ENCODE measurements at places on chromosomes 4 and X. TPM values are rescaled to one million over a fixed set of nuclear protein-coding genes. Genes with fewer than 3 reads are reported as not detected.

Gene CRMP1
- 51.4 TPM for polyA plus RNA-seq

Gene NPY5R
- 4.7 TPM for polyA plus RNA-seq

Gene SMIM10
- 11.3 TPM for polyA plus RNA-seq

Gene NUDT6
- 16.8 TPM for polyA plus RNA-seq

Gene TFE3
- polyA plus RNA-seq: 32.8 TPM

Gene EPHA5
- polyA plus RNA-seq: 0.65 TPM

Gene GNRHR
- polyA plus RNA-seq: 0.39 TPM

- DNase-seq: no peak
These were observed 54.3 kb upstream of the MAGEB2 start for GRCh38 chrX:30161043-30161442.

- no peak for DNase-seq
These were observed 62.2 kb downstream of the EVC start for GRCh38 chr4:5773271-5773555.

DNA sequence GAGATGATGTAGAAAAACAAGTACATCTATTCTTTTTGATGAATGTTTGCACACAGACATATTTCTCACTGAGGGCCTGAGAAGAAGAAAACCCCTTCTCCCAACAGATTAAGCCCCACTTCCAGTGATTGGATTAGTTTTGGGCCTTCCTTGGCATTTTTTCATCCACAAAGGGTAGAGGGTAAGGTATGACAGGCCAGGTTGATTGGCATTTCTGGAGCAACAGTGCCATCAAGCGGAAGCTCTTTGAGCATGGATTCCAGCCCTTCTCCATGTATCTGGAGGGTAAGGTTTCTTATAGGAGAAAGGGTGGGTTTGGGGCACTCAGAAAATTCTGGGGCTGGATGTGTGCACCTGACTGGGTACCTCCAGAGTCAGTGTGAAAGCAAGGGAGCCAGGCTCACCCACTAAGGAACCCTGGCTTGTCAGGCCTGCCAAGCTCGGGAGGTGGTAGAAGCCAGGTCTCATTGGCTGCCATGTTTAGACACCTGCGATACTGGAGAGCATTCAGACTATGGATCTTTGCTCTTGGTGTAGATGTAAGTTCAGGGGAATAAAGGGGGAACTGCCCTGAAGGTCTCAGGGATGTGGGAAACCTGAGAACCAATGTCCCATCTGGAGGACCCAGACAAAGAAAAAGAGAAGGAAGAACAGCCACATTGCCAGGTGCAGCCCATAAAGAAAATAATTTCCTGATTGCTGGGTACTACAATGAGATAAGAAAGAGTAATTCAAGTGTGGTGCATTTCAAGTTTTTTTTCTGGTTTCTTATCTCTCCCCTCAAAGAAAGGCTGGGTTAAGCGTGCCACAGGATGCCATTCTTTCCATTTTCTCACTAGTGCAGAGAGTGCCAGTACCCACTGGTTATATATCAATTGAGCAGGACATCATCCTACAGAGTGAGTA is 222.3 kb upstream of the AGTR2 start:
- DNase-seq: no peak

DNA sequence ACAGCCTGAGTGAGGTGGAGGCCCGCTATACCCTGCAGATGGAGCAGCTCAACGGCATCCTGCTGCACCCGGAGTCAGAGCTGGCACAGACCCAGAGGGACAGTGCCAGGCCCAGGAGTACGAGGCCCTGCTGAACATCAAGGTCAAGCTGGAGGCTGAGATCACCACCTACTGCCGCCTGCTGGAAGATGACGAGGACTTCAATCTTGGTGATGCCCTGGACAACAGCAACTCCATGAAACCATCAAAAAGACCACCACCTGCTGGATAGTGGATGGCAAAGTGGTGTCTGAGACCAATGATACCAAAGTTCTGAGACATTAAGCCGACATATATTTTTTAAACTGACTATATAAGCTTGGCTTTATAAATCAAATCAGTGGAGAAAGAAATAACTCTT is 73.3 kb upstream of the HHIP start:
- DNase-seq: no peak

- DNase-seq: no peak
These were observed 2.0 kb downstream of the ADAMTS3 start for GRCh38 chr4:72567036-72567435.

GRCh38 chr4:158915683-158916241 is 146.9 kb downstream of the FNIP2 start:
- DNase-seq: no peak

- no peak for DNase-seq
These were observed 327.9 kb downstream of the MAPK10 start for GRCh38 chr4:86031927-86032326.

- no peak for DNase-seq
These were observed 117.4 kb downstream of the ATRX start for GRCh38 chrX:77668391-77669237.

DNA sequence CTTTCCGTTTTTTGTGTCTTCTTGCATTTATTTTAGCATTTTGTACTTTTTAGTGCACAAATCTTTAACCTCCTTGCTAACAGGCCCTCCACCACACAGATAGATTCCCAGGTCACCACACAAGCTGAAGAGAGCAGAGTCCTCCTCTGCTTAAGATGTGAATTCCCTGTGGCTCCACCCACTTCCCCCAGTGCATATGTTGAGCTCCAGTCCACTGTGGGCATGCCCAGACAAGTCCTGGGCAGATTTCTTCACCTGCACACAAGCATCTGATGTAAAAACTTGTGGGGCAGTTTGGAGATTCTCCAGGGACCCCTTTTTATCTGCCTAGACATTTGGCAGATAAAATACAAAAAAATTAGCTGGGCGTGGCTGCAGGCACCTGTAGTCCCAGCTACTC is 19.8 kb upstream of the PASD1 start:
- no peak for DNase-seq

DNA sequence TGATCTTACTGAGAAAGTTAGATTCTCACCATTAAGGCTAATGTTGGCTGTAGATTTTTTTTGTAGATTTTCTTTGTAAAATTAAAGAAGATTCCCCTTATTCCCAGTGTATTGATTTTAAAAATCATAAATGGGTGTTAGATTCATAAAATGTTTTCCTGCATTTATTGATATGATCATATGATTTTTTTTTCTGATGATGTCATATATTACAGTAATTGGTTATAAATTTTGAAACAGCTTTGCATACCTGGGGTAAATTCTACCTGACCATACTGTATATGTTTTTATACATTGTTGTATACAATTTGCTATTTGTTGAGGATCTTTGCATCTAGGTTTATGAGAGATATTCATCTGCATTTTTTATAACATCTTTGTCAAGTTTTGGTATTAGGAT is 880.3 kb upstream of the GRIA3 start:
- no peak for DNase-seq

- no peak for DNase-seq
These were observed 69.4 kb downstream of the EVC2 start for GRCh38 chr4:5638976-5639375.

- no peak for DNase-seq
These were observed 279.2 kb upstream of the NOCT start for GRCh38 chr4:138736362-138736761.

DNA sequence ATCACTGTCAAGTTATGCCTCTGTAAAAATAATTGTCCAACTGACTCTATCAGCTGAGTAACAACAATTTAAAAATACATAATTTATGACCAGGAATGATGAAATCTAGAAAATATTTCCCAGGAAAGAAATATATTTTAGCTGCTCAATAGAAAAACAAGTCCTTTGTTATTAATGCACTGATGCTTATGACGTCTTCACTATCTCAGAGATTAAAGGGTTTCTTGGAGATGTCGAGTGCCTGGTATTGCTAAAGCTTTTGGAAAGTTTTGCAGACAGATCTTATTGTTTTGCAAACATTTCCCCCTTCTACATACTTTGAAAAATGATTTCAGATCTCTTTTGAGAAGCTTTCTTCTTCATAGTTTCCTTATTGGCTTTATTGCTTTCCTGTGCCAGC is 154.6 kb upstream of the RPS6KA3 start:
- no peak for DNase-seq

GRCh38 chr4:177879851-177880250 is 437.6 kb upstream of the AGA start:
- no peak for DNase-seq

GRCh38 chr4:7399440-7400234 is 35.1 kb downstream of the PSAPL1 start:
- DNase-seq: no peak

DNA sequence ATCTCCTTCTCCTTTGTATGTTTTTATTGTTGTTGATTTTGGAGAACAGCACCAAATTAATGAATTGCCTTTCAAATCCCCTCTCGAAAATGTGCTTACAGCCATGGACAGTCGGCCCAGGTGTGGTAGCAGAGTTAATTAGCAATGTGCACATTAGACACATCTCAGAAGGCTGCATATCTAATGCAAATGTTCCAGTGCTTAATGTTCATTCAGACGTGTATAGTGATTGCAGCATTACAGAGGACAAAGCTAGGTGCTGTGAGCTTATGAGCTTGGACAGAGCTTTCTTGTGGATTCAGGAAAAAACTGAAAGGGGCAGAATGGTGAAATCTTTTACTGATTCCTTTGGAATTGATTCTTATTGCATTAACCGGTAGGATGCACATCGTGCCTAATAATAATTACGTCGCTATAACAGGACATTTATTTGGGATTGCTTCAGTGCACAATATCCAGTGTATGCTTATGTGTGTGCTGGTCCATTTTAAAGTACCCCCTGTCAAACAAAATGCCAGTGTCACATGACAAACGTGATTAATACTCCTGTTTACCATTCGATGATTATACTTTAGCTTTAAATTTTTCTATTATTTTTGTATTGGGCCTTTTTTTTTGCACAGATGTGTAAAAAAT is 552.9 kb upstream of the EPHA5 start:
- no peak for DNase-seq

DNA sequence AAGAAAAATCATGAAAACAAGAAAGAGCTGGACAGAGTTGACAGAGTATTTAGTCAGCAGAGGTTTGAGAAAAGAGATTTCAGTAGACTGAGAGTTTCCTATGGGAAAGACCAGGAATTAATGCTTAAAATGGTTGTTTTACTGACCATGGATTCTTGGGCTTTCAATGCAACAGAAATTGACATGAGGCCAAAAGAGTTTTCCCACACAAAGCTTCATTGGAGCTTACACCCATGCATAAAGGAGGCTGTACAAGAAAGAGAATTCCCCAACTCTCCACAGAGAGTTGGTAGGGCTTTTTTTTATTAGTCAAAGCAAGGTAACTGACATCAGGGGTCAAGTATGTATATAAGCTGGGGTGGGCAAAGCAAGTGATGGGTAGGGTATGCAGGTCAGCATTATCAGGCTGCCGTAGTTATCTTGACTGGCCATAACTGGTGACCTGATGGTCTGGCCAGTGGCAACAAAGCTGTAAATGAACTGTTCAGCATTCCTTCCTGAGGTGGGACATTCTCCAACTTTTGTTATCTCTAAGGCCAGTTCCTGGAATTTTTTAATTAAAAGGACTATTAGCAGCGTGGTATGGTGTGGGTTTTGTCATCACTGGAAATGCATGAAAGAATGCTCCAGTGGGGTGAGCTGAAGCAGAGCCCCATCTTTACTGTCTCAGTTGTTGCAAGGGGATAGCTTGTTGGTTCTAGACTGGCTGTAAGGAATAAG is 117.0 kb downstream of the ADAM29 start:
- DNase-seq: no peak

DNA sequence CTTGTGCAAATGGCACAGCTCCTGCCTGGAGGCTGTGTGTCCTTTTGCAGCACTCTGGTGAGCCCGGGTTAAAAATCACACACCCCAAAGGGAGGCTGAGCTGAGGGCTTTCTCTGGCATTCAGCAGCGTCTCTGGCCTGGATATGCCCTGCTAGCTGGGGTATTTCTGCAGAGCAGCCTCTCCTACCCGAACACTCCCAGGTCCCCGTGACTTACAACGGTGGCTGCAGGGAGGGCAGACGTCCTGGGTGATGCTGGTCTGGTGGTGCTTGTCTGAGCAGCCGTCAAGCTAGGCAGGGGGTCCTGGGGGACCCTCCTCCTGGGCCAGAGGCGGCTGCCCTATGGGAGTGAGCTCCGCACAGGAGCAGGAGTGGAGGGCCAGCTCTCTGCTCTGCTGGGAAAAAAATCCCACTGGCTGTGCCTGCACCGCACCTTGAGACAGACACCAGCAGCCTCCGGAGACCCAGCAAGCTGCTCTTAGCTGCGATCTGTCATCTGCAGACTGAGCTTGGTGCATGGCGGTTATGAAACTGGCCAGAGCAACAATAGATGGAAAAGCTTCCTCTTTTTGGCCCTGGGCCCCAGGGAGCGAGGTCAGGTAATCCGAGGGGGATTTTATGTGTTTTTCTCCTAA is 41.3 kb upstream of the ASMTL start:
- DNase-seq: no peak

GRCh38 chrX:39619182-39620009 is 478.4 kb downstream of the BCOR start:
- no peak for DNase-seq

DNA sequence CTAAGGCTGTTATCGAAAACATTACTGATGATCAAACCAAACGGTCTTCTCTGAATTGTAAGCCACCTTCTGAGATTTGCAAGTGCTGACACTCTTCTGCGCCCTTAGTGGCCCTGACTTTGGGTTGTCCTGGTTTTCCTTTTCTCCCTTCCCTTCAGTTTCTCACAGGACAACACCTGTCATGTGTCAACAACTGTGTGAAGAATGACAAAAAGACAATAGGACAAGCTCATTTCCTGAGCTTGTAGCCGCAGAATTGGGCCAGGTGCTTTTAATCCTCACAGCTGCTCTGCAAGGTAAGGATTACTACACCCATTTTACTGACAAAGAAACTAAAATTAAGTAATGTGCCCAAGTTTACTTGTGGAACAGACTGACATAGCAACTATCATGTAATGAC is 44.9 kb upstream of the TXK start:
- no peak for DNase-seq

- DNase-seq: no peak
These were observed 53.1 kb downstream of the TMEM156 start for GRCh38 chr4:38979081-38979480.

DNA sequence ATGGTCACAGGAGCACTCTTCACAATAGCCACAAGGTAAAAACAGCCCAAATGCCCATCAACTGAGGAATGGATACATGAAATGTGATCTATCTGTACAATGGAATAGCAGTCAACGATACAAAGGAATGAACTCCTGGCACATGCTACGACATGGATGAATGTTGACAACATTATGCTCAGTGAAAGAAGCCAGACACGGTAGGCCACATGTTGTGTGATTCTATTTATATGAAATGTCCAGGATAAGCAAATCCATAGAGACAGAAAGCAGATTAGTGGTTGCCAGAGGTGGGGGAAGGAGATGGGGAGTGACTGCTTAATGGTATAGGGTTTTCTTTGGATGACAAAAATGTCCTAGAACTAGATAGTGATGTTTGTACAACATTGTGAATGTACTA is 58.7 kb upstream of the GPM6B start:
- no peak for DNase-seq

- DNase-seq: no peak
These were observed 34.3 kb downstream of the NLGN3 start for GRCh38 chrX:71178908-71179307.

DNA sequence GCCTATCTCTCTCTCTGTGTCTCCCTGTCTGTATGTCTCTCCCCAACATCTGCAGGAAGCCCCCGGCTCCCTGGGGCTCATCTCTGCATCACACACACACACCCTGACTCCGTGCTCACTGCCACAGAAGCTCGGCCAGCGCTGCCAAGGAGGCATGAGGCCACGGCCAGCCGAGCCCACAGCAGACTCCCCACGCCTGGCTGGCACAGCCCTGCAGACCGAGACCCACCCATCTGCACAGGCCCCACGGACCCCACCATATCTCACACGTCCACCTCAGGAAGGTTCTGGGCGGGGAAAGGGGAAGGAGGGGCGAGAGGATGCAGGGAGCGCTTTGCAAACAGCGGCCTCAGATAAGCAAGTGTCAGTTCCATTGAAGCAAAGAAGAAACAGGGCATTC is 28.5 kb upstream of the SLC25A6 start:
- no peak for DNase-seq
